Smooth muscle cell of trachea (primary cell): ENCODE measurements at places on chromosomes 4 and X. TPM values are rescaled to one million over a fixed set of nuclear protein-coding genes. Genes with fewer than 3 reads are reported as not detected.

Gene RAB39B
- total RNA-seq, result 1.3 and 1.7 TPM in 2 replicates

Gene PLP1
- total RNA-seq, result 0.44 and 1.5 TPM in 2 replicates

Gene IBSP
- total RNA-seq, result 0.15 TPM in 1 of 2 replicates, not detected in the other

Gene ASB5
- under 0.01 and 1.2 TPM in 2 replicates for total RNA-seq

Gene SOD3
- 42.3 and 106 TPM in 2 replicates for total RNA-seq

Gene SCRG1
- total RNA-seq, result under 0.01 and 0.29 TPM in 2 replicates

Gene SORCS2
- total RNA-seq, result 0.29 and 0.50 TPM in 2 replicates

Gene OTC
- total RNA-seq, result 0.15 TPM in 1 of 2 replicates, not detected in the other

Gene COL4A5
- 35.1 and 42.5 TPM in 2 replicates for total RNA-seq

Gene MSN
- 252 and 297 TPM in 2 replicates for total RNA-seq

Gene PNCK
- total RNA-seq, result 1.2 TPM in 1 of 2 replicates, not detected in the other

Gene SFRP2
- total RNA-seq, result not detected in 2 replicates
